ENCODE measurements at places on chromosomes 7 and 10. TPM values are rescaled to one million over a fixed set of nuclear protein-coding genes. Genes with fewer than 3 reads are reported as not detected.

PLEKHS1 gene
- total RNA-seq: not detected

DNA sequence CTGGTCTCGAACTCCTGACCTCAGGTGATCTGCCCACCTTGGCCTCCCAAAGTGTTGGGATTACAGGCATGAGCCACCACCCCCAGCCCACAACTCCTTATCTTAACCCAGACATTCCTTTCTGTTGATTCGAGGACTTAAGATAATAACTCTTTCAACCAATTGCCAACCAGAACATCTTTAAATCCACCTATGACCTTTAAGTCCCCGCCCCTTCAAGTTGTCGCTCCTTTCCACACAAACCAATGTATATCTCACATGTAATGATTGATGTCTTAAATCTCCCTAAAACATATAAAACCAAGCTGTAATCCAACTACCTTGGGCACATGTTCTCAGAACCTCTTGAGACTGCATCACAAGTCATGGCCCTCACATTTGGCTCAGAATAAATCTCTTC is 7.8 kb upstream of the ANKRD2 start:
- no peak overlapping the region for H3K4me3 ChIP-seq
- no peak overlapping the region for H3K27ac ChIP-seq
- no peak for DNase-seq
- no peaks in the 10 kb centered on the region for H3K36me3 ChIP-seq
- no peaks in the 10 kb centered on the region for H3K27me3 ChIP-seq

GRCh38 chr7:103668279-103668941 is 222.4 kb upstream of the SLC26A5 start:
- no peaks in the 10 kb centered on the region for H3K4me1 ChIP-seq
- no peak for DNase-seq
- no peaks in the 10 kb centered on the region for H3K36me3 ChIP-seq
- H3K27ac ChIP-seq: no peak overlapping the region

ARPC1B gene
- 192 TPM for total RNA-seq

SEMA3C gene
- 25.3 TPM for total RNA-seq

- H3K4me1 ChIP-seq: no peaks in the 10 kb centered on the region
- no peak for DNase-seq
- no peaks in the 10 kb centered on the region for H3K36me3 ChIP-seq
- H3K27ac ChIP-seq: no peak overlapping the region
- no peaks in the 10 kb centered on the region for H3K27me3 ChIP-seq
Measured at GRCh38 chr10:69360485-69361302, 56.0 kb downstream of the TACR2 start.

DNA sequence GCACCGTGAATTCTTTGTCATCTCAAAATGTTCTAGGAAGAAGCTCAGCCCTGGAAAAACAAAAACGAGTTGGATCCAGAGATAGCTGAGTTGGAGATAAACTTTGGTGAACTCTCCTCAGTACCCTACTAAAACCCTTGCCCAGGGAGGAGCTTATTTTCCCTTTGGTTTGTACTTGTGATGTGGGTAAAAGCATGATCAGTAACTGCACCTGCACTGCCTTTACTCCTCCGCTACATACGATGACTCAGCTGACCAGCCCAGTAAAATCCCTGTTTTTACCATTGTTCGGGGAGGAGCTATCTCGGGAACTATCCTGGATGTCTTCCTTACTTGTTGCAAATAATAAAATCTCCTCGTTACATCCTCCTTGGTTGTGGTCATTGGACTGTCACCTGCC is 359.3 kb downstream of the SH2D4B start:
- no peak for DNase-seq
- H3K4me3 ChIP-seq: no peak overlapping the region
- no peaks in the 10 kb centered on the region for H3K4me1 ChIP-seq
- 0 out of 2 replicates have a peak, but pooled peaks cover 4% of the 10 kb centered on the region for H3K27me3 ChIP-seq
- H3K27ac ChIP-seq: no peak overlapping the region

Data from HCT116 (cell line).